Stimulated activated CD4-positive, alpha-beta T cell treated with anti-CD3 and anti-CD28 coated beads, Interleukin-4, amount 100 ng/mL, for 24 hours (primary cell): ENCODE measurements at places on chromosomes 16 and 17.

DNA sequence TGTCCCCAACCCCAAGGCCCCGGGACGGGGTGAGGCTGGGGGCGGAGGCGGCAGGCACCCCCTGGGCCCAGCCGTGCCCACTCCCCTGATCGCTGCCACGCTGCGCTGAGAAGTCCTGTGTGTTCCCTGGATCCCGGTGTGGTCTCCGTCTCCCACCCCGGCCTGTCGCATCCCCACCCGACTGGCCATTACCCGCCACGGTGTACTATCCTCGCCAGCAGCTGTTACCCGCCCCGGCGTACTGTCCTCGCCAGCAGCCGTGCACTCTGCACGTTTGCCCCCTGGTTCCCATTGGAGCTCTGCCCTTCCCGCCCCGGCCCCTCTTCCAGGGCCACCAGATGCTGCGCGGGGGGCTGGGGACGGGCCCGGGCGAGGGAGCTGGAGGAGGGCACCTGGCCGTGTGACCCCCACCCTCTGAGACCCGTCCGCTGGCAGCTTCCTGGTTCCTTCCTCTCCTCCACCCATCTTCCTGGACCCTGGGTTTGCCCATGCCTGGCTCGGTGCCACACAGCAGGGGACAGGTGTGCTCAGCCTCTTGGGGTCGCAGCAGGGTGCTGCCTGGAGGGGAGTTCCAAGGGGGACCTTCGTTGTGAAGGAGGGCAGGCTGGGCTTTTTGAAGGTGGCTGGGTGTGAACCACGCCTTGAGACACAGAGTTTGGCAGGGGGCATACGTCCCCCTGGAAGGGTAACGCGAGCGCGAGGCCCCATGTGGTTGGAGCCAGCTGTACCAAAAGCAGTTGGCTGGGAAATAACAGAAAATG is 19.7 kb downstream of the BAHCC1 start:
- no peak for DNase-seq

DNA sequence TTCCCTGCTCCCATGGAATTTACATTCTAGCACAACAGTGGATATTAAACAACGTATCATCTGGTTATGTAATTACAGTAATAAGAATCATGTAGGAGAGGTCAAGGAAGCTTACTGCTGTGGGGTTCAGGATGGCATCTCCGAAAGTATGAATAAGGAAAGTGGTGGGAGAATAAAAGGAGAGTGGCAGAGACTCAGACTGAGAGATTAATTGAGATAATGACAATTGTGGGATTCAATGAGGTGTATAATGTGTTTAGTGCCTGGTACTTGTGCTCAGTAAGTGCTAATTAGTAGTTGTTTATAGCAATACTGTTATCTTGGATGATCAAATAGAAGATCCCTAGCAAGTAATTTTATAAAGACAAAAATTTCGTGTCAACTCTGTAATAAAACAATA is 45.3 kb downstream of the NF1 start:
- DNase-seq, result no peak

DNA sequence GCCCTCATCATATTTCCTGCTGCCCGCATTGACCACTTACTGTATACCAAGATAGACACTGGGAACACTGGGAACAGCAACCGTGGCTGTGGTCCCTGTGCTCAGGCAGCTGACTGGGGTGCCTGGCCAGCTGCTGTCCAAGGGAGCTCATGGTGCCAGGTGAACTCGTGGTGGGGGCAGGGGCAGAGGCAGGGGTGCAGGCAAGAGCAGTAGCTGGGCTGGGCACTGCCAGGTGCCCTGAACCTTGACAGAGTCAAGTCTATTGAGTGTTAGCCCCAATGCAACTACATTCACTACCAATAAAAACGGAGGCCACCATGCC is 202.5 kb downstream of the C16orf78 start:
- DNase-seq, result no peak

- no peak for DNase-seq
Measured at GRCh38 chr16:20868890-20869289, 31.3 kb downstream of the DCUN1D3 start.

- DNase-seq, result peak; percentile 89
Measured at GRCh38 chr16:11232852-11233726, 22.9 kb downstream of the SOCS1 start.

DNA sequence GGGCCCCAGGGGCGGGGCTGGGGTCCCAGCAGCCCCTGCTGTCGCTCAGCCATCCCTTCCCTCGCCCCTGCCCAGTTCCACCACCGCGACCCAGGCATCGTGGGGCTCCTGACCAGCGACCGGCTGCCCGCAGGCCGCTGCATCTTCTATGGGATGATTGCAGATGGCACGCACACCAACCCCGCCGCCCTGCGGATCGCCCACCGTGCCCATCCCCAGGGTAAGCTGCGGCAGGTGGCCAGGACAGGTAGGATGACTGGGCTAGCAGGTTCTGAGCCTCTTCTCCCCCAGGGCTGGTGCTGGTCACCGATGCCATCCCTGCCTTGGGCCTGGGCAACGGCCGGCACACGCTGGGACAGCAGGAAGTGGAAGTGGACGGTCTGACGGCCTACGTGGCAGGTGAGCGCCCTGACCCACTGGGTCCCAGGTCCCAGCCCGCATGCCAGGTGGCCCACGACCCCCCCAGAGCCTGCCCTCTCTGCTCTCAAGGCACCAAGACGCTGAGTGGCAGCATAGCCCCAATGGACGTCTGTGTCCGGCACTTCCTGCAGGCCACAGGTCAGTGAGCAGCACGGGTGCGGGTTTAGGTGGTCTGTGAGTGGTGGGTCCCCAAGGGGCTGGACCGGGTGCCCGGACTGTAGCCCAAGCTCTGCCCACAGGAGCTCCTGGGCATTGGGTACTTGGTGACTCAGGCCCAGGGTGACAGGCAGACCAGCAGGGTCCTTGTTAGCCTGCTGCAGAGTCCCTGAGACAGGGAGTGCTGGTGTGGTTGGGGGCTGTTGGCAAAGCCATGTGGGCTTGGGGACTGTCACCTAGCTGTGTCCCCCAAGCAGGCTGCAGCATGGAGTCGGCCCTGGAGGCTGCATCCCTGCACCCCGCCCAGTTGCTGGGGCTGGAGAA is 2.8 kb downstream of the CEMP1 start:
- no peak for DNase-seq

DNA sequence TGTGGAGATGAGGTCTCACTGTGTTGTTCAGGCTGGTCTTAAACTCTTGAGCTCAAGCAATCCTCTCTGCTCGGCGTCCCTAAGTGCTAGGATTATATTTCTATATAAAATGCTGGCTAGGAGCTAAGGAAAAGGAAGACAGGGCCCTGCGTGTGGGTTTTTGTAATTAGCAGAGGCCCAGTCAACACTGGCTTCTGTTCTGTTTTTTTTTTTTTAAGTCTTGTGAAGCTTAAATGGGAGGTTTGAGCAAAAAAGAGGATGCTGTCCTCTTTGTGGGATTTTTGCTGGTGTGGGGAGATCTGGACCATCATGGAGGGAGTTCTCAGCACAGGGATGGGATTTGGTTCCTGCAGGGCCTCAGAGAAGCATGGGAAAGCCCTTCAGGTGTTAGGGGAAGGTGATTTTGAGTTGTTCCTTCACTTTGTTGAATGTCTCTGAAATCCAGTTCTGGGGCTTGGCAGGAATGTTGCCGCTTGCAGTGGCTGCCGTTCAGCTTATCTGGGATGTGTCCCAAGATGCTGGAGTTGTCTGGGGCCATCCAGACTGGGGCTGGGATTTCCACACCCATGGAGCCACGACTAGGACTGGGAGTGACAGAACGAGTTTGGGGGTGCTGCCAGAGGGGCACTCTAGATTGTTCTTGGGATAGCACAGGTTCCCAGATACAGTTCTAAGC is 4.2 kb downstream of the PYCARD start:
- DNase-seq, result no peak

DNA sequence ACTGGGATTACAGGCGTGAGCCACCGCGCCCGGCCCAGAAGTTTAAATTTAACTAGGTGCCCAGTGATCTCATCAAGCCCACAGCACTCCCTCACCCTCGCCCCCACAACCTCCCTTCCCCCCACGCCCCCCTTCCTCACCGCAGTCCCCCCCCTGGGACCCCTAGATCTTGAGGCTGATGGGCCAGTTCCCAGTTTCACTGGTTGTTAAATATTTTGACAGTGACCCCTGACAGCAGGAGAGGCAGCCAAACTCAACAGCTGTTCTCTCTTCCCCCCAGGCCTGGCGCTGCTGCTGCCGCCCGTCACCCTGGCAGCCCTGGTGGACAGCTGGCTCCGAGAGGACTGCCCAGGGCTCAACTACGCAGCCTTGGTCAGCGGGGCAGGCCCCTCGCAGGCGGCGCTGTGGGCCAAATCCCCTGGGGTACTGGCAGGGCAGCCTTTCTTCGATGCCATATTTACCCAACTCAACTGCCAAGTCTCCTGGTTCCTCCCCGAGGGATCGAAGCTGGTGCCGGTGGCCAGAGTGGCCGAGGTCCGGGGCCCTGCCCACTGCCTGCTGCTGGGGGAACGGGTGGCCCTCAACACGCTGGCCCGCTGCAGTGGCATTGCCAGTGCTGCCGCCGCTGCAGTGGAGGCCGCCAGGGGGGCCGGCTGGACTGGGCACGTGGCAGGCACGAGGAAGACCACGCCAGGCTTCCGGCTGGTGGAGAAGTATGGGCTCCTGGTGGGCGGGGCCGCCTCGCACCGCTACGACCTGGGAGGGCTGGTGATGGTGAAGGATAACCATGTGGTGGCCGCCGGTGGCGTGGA is 15.6 kb downstream of the QPRT start:
- DNase-seq, result no peak

DNA sequence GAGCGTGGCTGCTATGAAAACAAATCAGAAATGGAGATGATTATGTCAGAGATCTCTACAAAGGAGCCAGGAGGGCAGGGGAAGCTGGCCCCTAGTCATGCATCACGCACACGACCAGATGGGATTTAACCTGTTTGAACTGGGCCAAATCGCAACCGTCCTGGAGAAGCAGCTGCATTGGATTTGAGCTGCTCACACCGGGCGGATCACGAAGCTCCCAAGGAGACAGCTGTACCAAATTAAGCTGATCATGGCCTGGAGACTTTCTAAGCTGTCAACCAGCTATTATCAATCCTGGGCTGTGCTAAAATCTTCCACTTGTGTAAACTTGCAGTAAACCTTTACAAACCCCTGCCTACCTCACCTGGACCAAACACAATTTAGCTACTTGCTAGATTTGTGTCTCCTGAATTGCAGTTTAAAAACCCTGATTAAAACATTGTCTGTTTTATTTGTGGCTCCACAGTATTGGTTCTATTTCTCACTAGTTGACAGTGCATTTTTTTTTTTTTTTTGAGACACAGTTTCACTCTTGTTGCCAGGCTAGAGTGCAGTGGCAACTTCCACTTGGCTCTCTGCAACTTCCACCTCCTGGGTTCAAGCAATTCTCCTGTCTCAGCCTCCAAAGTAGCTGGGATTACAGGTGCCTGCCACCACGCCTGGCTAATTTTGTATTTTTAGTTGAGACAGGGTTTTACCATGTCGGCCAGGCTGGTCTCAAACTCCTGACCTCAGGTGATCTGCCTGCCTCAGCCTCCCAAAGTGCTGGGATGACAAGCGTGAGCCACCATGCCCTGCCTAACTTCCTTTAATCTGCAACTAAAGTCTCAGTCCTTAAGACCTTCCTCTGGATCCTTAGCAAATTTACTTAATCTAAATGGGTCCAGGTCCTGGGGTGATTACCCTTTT is 98.3 kb upstream of the GRIN2A start:
- no peak for DNase-seq

- no peak for DNase-seq
Measured at GRCh38 chr16:3718628-3719027, 1.3 kb upstream of the TRAP1 start.

DNA sequence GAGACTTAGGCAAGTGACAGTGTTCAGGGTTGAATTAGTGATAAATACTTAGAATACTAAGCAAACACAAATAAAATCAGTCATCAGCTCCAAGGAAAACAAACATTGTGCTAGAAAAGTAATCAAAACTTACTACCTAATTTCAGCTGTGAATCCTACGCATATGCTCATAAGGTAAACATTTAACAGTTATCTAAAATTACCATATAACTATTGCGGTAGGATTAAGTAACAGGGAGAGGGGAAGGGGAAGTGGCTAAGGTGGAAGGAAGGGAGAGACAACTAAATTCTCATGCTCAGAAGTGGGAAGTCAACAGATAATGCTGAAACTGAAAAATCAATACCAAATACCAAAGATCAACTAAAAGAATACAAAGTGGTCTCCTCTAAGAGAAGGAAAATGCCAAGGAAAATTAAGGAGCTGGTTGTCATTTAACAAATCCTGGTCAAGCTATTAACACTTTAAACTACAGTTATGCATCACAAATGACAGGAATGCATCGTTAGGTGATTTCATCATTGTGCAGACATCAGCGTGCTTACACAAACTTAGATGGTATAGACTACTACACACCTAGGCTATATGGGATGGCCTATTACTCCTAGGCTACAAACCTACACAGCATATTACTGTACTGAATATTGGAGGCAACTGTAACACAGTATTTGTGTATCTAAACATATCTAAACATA is 20.0 kb downstream of the USP32 start:
- no peak for DNase-seq

DNA sequence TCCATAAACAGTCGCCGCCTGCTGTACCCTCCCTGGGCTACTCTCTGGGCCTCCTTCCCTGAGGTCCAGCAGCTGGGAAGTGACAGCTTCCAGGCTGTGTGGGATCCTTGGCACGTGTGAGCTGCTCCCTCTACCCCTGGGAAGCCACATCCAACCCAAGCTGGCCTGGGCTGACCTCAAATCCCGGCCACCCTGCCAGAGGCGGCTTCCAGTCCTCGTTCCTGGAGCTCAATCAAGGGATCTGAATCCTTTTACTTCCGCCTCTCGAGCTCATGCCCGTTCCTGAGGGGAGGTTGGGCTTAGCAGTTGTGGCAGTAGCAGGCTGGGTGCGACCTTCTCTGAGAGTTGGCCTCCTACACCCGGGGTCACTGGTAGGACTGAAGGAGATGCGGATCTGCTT is 82.5 kb downstream of the NETO2 start:
- no peak for DNase-seq

- no peak for DNase-seq
Measured at GRCh38 chr16:30858111-30858495, 35.8 kb downstream of the BCL7C start.

DNA sequence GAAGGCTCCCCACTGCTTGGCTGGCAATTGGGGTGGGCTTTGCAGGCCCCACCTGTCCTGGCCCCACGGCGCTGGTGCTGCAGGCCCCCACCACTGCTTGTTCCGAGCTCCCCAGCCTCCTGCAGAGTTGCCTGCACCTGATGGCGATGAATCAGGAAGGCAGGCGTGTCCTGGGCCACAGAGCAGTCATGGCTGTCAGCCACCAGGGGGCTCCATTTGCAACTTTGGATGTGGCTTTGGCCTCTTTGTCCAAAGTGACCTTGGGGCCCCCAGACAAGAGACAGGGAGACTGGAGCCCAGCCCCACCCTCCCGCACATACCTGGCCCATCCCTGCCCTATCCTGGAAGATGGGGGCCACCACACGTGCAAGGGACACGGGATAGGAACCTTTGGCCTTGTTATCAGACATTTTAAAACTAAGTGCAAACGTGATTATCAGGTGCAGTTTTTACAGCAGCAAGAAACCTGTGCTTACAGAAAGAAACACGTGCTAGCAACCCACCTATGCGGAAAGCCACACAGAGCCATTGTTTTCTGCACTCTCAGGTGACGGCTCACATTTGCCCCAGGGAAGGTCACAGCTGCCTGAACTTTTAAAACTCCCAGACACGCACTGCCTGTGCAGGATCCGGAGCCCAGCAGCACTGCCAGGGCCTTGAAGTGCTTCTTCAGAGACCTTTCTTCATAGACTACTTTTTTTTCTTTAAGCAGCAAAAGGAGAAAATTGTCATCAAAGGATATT is at the start of gene DNASE1:
TSS of gene DNASE1 (plus strand) at position 443 of the 743 bp plus-strand sequence. CDS start 683 bp downstream, outside the sequence.
- peak; percentile 68 for DNase-seq
